CD4-positive, alpha-beta T cell treated with Interleukin-4 for 1 hour (primary cell): ENCODE measurements at places on chromosomes 2 and 18.

- DNase-seq = no peak
Observed at GRCh38 chr2:231928901-231929725, 2.9 kb upstream of the NPPC start.

- DNase-seq = no peak
Observed at GRCh38 chr2:162212366-162212765, 30.9 kb downstream of the FAP start.

GRCh38 chr2:133426791-133427190, 141.5 kb downstream of the NCKAP5 start:
- no peak for DNase-seq

DNA sequence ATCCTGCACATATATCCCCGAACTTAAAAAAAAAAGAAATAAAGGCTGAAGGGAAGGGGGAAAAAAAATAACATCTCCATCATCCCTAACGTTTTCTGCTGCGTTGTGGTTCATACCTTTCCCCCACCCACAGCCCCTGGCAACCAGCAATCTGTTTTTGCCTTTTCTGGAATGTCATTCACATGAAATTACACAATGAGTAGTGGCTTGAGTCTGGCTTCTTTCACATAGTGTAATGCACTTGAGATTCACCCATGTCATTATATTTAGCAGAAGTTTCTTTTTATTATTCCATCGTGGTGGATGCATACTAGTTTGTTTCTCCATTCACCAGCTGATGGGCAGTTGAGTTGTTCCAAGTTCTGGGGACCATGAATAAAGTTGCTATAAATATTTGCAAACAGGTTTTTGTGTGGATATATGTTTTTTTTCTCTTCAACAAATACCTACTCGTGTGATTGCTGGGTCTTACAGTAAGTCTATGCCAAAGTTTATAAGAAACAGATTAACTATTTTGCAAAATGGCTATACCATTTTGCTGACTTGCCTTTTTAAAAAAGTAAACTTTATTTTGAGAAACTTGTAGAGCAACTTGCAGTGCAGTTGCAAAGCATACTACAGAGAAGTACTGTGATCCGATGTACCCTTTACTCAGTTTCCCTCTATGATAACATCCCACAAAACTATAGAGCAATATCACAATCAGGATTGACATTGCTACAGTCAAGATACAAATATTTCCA, 322.5 kb downstream of the LPIN1 start:
- no peak for DNase-seq

- peak; percentile 49 for DNase-seq
Observed at GRCh38 chr2:9627310-9627709, 3.5 kb downstream of the YWHAQ start.

- DNase-seq = no peak
Observed at GRCh38 chr2:132448331-132448730, 31.7 kb downstream of the GPR39 start.

GRCh38 chr2:138744713-138745112, 35.5 kb downstream of the NXPH2 start:
- no peak for DNase-seq

DNA sequence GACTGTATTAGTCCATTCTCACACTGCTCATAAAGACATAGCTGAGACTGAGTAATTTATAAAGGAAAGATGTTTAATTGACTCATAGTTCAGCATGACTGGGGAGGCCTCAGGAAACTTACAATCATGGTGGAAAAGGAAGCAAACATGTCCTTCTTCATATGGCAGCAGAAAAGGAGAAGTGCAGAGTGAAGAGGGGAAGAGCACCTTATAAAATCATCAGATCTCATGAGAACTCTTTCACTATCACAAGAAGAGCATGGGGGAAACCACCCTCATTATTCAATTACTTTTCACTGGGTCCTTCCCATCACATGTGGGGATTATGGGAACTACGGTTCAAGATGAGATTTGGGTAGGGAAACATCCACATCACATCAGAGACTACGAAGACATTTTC, 43.0 kb upstream of the CAVIN2 start:
- DNase-seq = no peak

DNA sequence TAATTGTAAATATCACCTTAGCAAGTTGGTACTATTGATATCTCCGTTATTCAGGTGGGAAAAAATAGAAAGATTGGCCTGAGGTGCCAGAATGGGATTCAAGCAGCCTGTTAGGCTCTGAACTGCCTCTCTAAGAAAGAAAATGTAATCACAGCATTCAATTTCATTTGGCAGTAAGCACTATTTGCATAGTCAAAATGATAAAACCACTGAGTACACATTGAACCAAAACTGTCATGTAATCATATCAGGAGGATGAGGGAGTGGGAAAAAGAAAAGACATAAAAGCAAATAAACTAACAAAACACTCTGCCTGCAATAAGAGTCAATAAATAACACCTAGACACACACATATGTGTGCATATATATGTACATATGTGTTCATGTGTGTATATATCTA, 103.9 kb upstream of the TACR1 start:
- no peak for DNase-seq

DNA sequence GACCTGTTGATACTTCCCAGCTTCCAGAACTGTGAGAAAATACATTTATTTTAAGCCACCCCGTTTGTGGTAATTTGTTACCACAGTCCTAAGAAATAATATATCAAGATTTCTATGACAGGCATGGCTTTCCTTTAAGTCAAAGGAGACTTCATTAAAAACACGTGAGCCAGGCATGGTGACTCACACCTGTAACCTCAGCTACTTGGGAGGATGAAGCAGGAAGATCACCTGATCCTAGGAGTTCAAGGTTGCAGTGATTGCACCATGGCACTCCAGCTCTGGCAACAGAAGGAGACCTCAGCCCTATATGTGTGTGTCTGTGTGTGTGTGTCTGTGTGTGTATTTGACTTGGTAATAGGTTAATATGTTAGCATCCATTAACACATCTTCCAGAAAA, 69.8 kb upstream of the SCN7A start:
- no peak for DNase-seq

GRCh38 chr2:179826297-179826696, 35.1 kb downstream of the ZNF385B start:
- no peak for DNase-seq

- DNase-seq = no peak
Observed at GRCh38 chr2:38245114-38245641, 131.9 kb downstream of the ATL2 start.

DNA sequence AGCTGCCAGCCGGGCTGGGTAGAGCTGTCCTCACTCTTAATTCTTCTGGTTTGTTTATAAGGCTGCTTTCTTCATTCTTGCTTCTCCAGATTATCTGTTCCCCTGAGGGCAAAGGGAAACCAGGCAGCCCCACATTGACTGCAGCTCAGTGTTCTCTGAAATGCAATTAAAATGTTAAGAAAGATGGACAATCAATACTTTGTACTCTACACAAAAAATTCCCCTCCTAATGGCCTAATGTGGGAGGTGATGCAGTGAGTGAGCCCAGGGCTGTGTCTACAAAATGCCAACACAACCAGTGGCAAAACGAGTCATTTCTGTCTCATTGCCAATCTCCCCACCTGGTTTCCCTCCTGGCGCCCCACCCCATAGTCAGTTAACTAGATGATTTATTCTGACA, 541.7 kb upstream of the RAB6C start:
- DNase-seq = no peak

DNA sequence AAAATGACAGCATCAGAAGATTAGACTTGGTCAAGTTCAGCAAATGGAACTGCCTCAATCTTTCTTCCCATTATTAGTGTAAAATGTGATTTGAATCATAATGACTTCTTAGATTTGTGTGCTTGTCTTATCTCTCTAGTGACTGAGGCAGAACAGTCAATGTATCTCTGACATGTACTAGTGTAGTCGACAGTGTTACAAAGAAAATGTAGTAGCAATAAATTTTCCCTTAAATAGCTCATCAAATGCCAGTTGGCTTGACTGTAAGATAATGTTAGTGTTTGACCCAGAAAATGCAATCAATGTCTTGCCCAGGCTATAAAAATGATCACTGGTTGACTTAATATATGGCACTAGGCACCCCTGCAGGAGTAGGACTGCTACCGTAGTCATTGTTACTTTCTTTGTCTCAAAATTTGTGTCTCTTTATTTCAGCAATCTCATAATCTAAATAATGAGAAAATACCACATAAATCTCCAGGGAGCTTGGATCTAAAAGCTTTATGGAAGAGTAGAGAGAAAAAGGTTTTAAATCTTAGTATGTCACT, 1336.7 kb downstream of the DPP10 start:
- DNase-seq = no peak

GRCh38 chr2:39515273-39515896, 78.3 kb upstream of the MAP4K3 start:
- DNase-seq = no peak

DNA sequence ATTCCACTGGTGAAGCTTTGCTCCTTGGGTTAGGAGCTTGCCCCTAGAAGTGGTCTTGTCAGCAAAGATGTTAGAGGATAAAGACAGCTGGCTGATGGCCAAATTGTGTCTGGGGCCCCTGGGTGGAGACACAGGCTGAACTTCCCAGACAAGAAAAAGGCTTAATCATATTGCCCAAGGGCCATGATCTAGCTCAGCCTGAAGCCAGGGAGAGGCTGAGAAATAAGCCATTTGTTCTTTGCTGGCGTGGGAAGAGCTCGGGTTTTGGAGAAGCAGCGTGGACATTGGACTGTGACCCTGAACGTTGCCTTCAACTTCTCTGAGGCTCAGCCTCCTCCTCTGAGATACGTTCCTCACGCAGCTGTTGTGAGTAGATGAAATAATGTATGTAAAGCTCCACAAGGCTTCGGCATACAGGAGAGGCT, 153.0 kb downstream of the ZFP36L2 start:
- DNase-seq = no peak

DNA sequence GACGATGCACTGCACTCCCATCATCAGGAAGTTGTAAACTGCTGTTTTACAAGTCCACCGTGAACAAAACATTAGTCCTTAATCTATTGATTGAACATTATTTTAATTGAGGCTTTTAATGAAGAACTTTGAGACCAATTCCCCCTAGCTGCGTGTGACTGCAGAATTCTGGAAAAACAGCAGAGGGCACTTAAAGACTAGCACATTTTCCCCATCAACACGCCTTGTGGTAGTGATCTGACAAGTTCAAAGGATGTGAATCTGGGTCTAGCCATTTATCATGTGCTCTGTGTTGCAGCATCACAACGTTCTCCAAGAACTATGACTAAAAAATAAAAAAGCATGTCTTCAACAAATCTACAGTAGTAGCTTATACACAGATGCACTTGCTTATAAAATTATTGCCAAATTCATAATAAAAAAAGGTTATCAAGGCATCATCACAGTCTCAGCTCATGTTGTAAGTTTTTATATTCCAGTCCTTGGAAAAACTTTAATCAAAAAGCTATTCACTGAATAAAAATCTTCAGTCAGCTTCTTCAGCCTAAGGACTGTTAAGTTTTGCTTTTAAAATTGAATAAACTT, 35.8 kb downstream of the SKOR2 start:
- DNase-seq = no peak

DNA sequence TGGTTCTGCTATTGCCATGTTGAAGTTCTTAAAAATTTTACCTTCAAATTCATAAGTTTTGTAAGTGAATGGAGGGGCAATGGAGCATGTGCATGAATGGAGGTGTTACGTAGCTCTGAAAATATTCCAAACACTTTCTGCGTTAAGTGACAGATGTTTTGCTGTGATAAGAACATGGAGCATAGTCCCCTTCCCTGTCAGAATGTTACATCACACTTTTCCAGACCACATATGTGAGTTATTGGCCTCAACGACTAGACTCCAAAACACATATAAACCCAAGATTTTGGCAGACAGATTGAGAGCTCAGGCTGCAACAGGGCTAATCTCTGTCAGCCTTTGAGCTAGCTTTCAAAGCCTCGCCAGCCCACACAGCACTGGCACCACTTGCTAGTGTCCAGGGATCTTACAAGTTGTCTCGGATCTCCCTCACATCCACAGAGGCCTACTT, 27.2 kb upstream of the MFSD6 start:
- DNase-seq = no peak

- DNase-seq = no peak
Observed at GRCh38 chr2:96846825-96847224, 3.0 kb upstream of the ANKRD23 start.

DNA sequence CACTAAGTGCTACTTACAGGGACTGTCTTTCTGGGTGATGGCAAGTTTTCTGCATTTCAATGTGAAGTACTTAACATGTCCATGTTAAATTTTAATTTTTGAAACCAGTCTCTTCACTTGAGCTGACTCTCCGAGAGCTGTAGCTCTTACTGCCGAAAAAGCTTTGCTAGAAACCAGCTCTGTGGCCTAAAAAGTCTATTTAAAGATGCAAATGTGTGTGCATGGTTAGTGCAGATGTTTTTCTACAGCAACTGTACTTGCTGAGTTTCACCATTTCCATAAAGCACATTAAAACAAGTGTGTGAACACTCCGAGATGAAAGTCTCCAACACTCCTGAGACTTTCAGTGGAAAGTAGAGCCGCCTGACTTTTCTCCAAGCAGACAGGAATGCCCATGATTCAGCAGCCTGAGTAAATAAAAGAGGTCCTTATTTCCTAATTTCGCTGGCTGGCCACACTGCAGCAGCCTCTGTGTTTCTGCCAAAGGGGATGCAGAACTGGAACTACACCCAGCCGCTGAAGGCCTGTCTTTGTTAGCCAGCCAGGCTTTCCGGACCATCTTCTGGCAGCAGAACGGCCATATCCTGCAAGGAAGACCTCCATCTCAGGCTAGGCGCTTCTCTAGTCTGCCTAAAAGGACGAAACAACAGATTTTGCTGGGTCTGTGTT, 121.2 kb downstream of the ZNF521 start:
- DNase-seq = peak; percentile 19

DNA sequence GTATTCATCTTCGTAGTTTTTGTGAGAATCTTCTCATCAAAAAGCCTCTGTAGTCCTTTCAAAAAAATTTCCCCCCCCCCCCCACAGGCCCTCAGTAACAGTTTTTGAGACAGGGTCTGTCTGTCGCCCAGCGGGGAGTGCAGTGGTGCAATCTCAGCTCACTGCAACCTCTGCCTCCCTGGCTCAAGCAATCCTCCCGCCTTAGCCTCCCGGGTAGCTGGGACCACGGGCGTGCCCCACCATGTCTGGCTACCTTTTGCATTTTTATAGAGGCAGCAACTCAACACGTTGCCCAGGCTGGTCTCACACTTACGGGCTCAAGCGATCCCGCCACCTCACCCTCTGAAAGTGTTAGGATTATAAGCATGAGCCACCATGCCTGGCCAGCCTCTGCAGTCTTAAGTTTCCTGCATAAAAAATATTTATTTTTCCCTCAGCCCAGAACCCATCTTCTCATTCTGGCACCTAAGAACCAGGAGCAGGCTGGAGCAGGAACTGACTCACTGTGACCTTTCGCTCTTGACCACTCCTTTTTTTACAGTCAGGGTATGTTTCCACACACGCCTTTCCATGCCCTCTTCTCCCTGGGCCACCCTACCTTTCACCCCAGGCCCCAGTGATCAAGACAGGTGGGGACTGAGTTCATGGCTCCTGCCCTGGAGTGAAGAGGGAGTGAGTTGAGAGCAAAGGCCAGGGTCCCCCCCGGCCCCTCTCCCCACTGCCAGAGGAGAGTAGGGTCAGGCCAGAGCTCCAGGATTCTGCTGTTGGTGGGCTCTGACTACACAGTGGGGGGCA, 32.5 kb upstream of the NT5DC4 start:
- no peak for DNase-seq

- DNase-seq = no peak
Observed at GRCh38 chr18:2903006-2903405, 56.2 kb downstream of the EMILIN2 start.
